NCI-H2107 (cell line): ENCODE measurements at places on chromosomes 16 and 17.

GRCh38 chr16:29156511-29156910 lies 171.7 kb downstream of the LAT start:
- no peak for DNase-seq

DNA sequence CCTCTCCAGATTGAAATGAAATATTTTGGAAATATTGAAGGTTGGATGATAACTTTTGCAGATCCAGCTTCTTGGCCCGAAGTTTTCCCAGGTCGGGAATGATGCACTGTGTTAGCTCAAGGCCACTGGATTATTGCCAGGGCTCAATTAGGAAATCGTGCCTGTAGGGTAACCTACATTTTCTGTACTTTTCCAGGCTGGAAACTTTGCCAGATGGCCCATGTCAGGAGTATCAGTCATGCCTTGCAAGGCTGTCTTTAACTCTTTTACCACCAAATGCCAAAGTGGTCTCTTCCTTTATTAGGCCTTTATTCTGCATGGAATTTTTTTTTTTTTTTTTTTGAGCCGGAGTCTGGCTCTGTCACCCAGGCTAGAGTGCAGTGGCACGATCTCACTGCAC lies 8.9 kb upstream of the SEC14L1 start:
- DNase-seq: no peak

GRCh38 chr16:55666012-55666411 lies 10.2 kb downstream of the SLC6A2 start:
- DNase-seq: no peak

DNA sequence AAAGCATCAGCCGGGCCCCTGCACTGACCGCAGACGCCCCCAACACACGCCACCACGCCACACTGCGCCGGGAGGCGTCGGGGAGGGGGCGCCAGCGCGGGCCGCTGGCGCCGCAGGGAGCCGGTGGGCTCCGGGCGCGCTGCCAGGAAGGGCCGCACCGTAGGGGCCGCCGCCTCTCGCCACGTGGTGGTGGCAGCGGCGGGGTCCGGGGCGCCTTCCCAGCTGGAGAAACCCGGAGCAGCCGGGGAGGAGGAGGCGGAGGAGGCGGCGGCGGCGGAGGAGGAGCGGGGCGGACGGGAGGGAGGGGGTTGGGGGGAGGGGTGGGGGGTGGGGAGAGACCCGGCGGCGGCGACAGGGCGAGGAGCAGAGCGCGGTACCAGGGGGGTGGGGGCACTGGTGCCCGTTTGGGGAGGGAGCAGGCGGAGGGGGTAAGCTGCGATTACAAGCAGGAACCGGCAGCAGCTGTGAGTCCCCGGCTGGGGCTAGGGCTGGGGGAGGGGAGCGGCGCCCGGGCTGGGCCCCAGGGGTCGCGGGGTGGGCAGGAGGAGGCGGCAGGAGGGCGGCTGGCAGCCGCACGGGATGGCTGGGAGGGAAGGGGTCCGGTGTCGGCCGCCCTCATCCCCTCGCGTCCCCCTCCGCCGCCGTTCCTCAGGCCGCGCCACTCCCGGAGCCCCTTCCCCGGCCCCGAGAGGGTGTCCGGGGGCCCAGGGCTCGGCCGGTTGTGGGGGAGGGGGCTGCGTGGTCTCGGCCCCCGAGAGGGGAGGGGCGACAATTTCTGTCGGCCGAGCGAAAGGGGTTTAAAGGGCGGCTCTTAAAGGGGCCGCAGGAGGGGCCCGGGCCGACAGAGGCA lies at the start of gene TBKBP1:
TBKBP1 (plus strand) TSS at position 431 of the 850 bp plus-strand sequence. CDS start 1,952 bp downstream, outside the sequence.
- no peak for DNase-seq

GRCh38 chr17:39591958-39592954 lies 15.5 kb downstream of the NEUROD2 start:
- DNase-seq: no peak

- DNase-seq: peak; percentile 50
Measured at GRCh38 chr16:55955845-55956244, 80.7 kb upstream of the CES5A start.

DNA sequence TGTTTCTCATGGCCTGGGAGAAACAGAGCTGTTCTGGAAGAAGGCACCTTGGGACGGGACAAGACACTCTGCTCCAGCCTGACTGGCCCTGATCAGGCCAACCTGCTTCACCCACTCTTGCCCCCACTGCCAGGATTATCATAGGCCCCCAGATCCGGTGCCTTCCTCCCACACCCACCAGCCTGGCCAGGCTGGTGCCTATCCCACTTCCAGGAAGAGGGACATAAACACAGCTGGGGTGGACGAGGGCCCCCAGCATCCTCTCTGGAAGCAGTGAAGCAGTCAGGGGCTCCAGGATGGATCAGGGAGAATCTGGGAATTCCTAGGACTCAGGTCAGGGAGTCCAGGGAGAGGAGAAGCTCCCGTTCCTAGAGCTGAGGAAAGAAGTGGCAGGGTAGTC lies 16.9 kb upstream of the ITGA3 start:
- no peak for DNase-seq

DNA sequence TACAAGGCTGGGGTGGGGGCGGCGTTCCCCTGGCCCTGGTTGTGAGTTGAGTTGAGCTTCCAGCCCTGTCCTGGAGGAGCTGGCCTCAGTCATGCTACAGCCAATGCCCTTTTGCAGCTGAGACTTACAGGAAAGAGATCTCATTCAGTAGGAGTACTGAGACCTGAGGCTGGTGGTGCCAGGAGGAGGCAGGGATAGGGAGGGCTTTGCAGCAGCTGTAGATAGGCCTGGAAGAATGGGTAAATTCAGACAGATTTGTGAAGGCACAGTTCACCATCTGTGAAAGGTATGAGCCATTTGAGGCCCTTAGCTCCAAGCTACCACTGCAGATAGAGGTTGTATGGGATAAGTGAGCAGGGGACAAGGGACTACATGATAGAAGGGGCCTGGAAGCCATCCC lies 5.6 kb downstream of the STX4 start:
- no peak for DNase-seq

GRCh38 chr16:19688396-19689024 lies 29.5 kb downstream of the KNOP1 start:
- DNase-seq: peak; percentile 2

DNA sequence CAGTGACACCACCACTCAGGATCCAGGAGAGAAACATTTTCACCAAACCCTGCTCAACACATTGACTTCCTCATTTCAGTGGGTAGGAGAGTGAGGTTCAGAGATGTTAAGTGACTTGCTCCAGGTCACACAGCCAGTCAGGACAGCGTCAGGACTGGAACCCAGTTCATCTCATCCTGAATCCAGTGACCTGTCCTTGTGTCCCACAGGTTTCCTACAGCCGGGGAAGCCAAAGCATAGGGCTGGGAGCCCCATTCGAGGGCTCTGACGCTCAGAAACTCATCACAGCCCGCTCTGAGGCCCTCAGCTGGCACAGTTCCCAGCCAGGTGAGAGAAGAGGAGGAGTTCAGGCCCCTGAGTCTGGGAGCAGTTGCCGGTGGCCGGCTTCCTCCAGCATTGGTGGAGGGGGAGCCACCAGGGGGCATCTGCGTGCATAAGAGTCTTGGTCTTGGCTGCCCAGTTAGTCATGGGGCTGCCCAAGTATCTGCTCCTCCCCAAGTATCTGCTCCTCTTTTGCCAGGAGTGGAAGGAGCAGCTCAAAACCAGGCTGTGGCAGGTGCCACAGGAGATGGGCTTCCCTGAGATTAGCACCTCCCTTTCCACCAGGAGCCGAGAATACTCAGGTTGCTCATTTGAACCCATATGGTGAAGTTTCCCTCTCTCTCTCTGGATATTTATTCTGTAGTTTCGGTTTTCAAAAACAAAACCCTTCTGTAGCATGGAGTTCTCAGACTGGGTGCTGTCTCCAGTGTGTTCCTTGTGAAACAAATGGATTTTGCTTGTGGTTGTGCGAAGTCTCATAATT lies 56.0 kb downstream of the TNFRSF13B start:
- no peak for DNase-seq

DNA sequence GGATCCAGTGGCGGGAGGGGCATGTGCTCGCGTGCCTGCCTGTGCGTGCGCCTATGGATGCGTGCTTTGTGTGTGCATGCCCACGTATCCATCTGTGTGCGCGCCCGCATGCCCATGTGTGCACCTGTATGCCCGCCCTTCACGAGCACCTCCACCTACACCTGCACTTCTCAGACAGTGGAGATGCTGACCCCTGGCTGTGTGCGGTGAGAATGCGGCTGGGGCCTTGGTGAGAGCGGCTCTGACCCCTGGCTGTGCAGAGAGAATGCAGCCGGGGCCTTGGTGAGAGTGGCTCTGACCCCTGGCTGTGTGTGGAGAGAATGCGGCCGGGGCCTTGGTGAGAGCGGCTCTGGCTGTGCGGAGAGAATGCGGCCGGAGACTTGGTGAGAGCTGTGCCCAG lies 33.9 kb downstream of the AXIN1 start:
- no peak for DNase-seq

DNA sequence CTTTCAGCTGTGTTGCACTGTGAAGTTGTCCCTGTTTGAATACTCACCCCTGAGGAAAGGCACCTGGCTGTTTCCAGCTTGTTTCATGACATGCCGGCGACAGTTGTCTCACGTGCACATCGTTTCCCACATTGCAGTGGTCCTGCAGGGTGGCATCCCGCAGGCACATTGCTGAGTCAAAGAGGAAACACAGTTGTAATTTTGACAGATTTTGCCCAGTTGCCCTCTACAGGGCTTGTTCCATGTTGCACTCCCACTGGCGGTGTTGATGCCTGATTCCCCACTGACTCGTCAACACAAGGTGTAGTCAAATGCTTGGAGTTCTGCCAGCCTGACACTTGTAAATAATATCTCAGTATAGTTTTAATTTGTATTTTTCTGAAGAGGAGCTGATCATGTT lies 23.8 kb downstream of the EPN2 start:
- no peak for DNase-seq

DNA sequence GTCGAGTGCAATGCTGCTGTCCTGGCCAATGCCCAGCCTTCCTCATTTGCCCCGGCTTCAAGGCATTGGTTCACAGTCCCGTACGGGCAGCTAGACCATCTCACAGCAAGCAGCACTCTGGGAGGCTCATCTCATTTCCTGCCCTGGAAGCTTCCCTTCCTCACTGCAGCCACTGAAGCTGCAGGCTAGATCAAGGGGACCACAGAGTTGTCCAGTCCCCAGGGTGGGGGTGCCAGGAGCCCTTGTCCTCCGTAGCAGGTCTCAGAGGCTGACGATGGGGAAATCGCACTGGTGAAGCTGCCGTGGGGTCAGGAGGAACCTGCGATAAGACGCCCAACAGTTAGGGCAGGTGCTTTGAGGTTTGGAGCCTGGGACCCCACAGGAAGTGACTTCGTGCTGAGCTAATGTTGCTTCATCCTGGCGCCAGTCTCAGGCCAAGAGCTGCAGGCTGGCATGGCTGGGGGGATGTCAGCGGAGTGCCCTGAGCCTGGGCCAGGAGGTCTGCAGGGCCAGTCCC lies at the start of gene SPNS3:
SPNS3 (plus strand) TSS at position 426 of the 517 bp plus-strand sequence; CDS start at position 454, 28 bp downstream.
- DNase-seq: no peak
